LoVo (cell line): ENCODE measurements at places on chromosomes 11 and 22.

DNA sequence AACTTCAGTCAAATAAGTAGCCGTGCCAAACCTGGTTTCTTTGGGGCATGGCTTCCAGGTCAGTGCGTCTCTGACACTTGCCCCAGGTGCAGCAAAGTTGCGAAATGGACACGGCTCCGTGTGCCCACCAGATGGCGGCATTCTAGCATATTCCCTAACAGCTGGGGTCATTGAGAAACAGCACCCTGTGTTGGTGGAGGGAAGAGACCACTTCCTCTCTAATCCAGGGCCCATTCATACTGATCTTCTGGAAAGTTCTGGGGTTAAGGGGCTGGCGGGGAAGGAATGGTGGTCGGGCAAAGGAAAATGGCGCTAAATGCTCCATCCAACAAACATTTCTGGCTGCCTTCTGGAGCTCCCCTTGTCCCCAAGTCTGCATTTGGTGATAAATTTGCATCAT, 141.2 kb upstream of the TIMP3 start:
- peak; percentile 58 for DNase-seq

DNA sequence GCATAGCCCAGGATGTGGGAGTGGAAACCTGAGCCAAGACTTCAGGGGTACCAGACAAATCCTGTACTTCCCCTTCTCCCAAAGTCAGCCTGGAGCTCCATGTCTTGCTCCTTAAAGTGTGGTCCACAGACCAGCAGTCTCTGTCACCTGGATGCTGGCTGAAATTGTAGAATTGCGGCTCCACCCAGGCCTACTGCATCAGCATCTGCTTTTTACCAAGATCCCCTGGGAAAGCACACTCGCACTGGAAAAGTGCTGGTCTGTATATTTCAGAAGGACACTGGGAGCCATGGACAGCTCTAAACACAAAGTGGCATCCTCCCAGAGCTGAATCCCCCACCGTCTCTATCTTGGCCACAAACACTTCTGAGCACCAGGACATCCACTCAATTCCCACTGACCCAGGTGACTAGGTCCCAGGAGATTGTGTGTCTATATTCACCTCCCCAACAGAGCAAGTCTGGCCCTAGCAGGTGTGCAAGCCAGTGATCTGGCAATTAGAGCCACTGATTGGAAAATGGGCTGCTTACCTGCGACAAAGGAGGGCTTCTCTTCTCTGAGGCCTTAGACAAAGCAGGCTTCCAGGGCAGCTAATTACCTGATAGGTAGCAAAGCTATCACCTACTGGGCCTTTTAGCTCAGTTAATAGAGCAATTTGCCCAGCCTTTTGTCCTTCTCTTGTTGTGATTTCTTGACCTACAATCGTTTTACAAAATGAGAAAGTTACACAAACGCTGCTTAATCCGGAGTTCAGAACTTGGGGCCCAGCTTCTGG, 443.3 kb downstream of the MN1 start:
- no peak for DNase-seq

DNA sequence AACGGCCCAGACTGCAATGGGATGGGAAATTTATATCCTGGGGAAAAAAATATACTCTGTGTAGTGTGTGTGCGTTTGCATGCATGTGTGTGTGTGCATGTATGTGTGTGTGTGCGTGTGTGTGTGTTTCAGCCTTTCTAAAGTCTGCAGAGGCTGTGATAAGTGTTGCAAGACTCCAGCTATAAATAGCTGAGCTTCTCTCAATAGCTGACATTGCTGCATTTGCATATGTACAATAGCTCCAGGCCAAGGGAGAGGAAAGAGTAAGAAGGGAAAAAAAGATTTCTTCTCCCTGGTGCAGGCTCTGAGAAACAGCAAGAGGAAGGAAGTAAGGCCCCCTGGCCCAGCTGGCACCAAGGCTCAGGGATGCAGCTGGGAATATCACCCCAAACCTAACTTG, 483.0 kb downstream of the MN1 start:
- no peak for DNase-seq

DNA sequence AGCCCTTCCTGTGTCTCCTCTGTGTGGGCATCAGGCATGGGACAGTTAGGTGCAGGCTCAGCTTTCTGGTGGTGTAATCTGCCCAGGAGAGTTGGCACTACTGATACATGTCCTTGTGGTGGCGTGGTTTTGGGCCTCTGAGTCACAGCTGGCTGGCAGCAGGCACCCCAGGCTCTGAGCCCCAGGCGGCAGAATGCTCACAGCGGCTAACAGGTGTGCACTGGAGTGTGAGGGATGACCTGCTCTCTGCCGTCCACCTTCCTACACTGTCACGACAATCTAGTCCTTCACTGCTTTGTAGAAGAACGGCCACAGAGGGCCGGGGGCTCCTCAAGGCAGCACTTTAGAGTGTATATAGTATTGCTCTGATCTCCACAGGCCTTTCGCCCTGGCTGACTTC, 100.3 kb upstream of the PITPNB start:
- no peak for DNase-seq

GRCh38 chr22:37282385-37282677, at the start of gene CYTH4:
CYTH4 (plus strand) TSS chr22:37282508; CDS start chr22:37282570, 62 bp downstream.
- DNase-seq: no peak

GRCh38 chr22:24134090-24134846, 47.0 kb upstream of the SUSD2 start:
- no peak for DNase-seq

DNA sequence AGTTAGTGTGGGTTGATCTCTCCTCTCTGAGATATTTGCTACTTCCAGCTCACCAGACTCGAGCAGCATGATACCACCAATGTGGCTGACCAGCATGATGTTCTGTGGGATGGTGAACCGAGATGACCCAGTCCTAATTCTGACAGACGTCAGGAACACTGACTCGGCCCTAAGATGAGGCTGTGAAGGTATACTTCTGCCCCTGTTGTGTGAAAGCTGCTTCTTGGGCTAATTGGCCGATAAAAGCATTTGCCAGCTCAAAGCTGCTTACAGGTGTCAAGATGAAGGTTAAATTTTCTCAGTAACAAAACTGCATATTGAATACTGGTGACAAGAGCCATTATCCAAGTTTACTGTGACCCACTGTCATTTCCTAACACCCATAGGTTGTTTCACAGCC, 151.4 kb downstream of the BRD1 start:
- no peak for DNase-seq

DNA sequence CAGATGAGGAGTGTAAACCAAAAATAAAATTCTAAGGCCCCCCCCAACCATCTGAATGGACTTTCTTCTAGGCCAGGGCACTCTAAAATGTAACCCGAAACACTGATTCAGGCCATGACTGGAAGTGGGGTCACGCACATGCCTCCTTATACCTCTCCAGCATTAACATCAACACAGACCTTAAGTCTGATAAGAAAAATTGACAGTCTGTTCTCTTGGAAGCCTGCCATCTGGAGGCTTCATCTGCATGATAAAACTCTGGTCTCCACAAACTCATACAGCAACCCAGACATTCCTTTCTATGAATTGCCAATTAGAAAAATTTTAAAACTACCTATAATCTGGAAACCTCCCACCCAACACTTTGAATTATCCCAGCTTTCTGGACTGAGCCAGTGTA, 3.9 kb upstream of the SERGEF start:
- no peak for DNase-seq

DNA sequence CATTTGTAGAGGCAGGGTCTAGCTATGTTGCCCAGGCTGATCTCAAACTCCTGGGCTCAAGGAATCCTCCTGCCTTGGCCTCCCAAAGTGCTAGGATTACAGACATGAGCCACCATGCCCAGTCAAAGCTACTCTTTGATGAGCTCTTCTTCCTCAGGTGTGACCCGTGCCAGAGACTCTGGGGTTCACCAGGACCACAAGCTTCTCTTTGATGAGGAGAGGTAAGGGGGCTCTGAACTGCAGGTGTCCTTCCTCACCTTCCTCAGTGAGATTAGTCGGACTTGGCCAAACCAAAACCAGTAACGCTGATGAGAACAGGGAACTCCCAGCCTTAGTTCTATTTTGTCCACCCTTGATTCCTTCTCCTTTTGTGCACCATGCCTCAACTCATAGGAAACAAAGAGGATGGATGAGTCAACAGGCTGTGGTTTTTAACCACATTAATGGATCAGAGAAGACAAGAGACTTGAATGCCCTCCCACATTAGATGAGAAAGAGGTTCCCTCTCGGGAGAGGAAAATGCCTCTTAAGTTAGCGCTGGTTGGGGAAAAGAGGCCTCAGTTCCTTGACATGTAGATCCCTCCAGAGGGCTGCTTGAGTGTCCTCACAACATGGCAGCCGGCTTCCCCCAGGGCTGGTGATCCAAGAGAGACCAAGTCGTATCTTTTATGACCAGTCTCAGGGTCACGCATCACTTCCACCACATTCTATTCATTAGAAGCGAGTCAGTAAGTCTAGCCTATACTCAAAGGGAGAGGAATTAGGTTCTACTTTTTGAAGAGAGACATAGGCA, 25.7 kb upstream of the CTR9 start:
- DNase-seq: peak; percentile 24

DNA sequence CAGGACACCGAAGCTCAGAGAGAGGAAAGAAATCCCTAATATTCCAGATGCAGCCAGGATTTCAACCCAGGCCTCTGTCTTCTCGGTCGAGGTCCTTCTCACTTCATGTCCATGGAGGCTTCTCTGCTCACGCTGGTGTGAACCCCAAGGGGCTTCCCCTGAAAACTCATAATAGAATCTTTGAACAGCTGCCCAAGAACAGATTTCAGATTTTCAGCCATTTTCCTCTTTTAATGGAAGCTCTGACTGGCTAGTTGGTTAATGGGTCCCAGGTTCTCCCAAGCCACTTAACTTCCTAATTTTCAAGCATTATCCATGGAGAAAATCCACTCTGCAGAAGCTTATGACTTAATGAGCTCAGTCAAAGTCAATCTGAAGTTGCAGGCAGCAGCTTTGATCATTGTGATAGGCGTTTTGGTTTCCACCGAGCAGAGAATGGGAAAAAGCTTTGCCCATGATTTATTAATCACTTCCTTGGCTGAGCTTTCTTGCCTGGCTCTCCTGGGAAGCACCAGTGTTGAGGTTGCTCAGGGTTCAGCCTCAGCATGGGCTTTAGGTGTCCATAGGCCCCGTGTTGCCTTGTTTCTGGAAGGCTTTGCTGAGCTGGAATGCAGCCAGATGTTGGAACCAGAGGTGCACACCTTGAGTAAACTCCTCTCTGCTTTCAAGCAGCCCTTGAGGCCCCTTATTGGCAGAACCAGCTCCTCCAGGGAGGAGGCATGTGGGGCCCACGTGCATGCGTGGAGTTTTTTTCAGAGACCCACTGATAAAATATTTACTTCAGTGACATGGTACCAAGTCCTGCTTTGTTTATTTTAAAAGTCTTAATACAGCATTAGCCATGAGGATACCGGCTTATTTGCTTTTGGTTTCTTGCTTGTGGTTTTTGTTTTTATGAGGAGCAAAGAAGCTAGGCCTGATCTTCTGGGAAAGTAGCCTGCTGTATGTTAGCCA, 25.5 kb downstream of the LDLRAD3 start:
- peak; percentile 12 for DNase-seq

DNA sequence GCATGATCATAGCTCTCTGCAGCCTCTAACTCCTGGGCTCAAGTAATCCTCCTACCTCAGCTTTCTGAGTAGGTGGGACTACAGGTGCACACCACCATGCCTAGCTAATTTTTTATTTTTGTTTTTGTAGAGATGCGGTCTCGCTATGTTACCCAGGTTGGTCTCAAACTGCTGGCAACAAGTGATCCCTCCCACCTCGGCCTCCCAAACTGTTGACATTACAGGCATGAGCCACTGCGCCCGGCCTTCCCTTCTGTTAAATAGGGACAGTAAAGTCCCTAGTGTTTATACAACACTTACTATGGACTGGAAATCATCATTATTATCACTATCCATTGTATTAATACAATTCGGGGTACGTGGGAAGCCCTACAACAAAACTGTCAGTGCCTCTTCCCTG, 12.6 kb downstream of the SELENOM start:
- no peak for DNase-seq

DNA sequence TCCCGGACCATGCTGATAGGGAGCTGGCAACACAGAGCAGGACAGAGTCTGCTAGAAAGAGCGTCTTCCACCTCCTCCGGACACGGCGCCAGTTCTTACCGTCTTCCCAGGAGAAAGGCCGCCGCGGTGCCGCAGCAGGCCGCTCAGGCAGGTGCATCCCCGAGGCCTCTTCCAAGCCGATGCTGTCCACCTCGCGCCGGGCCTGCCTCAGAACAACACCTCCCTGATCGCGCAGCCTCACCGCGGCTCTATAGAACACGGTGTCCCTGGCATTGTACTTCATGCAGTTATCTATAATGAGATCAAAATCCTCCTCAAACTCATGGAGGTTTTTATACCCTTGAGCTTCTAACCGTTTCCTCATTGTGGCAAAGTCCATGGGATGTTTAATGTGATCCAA, 30.0 kb downstream of the BRD1 start:
- no peak for DNase-seq

DNA sequence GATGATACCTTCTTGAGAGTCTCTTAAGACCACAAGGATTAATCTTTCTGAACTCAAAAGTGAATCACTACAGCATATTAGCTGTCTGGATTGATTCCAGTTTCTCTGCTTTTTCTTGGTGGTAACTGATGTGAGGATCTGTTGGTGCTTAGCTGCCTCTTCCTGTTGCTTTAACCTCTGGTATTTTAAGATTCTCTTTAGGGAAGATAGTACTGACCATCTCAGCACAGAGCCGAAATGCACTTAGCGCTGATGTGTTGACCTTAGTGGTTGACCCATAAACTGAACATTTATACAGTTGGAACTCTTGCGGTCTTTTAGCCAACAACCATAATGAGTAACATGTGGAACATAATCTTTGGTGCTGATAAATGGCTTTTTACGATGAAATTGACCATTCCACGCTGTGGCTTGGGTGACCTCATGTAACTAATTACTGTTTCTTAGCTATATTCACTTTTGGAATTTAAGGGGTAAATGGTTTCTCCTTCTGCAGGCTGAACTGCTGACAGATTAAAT, 33.7 kb downstream of the APLP2 start:
- DNase-seq: peak; percentile 15
